Foreskin keratinocyte (primary cell): ENCODE measurements at places on chromosomes 6 and 20.

DNA sequence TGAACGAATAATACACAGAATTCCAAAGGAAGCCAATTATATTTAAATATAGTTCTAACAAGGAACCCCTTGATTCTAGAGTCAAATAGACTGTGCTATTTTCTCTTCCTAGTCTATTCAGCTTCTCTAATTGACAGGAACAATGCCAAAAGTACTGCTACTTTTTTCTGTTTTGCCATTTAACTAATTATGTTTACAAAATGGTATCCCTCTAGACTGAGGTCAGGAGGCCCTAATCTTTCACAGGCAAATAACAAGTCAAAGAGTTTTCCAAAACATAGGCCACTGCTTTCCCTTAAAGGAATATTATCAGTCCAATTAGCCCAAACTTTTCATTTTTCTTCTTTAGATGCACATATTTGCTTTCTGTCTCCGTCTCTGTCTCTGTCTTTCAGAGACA lies 539.3 kb downstream of the RFPL4B start:
- DNase-seq, result no peak

DNA sequence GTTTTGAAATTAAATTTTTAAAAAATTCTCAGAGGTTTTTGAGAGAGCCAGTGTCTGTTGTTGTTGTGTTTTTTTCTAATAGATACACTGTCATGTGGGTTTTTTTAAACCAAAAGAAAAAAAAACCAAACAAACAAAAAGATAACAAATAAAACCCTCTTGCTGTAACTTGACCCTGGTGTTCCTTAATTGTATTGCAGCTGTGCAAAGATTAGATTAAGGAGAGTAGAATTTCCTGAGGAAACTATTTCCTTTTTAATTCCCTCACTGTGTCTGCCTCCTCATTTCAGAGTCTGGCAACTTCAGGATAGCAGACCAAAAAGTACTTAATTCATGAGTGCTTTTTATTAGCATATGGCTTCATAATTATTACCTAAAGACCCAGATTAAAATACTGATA lies 281.9 kb downstream of the EPM2A start:
- DNase-seq, result peak; percentile 14

DNA sequence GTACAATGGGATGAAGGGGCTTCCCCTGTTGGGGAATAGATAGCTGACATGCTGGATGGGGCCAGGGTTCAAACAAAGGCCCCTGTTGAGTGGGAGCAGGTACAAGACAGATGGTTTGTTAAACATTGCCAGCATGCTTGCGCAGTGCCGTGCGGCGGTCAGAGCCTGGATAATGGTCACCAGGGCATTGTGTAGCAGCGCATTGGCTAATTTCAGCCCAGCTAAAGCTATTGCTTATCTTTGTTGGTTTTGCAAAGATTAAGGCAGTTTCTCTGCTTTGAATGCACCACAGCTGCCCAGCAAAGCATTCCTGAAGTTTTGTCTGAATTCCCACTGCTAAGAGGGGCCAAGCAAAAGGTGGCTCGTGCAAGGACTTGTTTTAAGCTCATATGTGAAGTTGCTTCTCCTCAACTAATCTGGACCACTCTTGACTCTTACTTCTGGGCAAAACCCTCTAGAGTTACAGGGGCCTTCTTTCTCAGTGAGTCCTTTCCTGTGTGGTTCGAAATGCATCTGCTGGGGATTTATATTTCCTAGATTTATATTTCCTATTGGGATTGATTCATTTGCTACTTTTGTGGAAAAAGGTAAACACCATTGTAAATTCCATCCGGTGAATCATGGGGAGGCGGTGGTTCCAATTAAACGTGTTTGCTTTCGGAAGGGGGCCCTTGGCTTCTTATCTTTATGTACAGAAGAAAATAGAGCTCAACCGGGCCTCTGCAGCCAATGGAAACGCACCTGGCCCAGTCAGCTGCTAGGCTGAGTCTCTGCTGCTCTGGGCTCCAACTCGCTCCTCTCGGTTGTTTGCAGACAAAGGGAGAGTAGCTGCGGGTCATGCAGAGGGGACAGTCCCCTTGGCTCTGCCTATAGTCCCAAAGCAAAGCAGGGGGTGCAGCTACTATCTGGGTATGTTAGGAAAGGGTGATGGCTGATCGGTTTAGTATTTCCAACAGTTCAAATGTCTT lies 72.1 kb downstream of the FOXA2 start:
- DNase-seq, result peak; percentile 9

- DNase-seq, result no peak
These were observed 27.4 kb downstream of the STX11 start for GRCh38 chr6:144177726-144178125.

DNA sequence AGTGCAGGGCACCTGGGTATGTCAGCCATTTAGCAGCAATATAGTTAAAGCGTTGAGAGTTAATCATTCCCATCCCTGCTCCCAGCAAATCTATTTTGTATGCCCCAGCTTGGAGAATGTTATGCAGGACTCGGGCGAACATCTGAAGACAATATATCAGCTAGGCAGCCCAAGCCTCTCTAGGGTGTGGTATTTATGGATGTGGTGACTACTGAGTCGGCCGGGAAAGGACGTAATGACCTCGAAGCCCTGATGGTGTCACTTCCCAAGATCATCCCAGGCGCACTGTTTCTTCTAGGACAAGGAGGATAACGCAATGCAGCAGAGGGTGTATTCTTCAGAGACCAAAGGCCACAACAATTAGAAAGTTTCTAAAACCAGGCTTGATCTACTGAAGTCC lies 63.6 kb upstream of the FAM184A start:
- no peak for DNase-seq

- no peak for DNase-seq
These were observed 396.5 kb downstream of the SMOC2 start for GRCh38 chr6:168837254-168838036.

GRCh38 chr6:67653561-67653960 lies 981.5 kb upstream of the ADGRB3 start:
- DNase-seq, result no peak

DNA sequence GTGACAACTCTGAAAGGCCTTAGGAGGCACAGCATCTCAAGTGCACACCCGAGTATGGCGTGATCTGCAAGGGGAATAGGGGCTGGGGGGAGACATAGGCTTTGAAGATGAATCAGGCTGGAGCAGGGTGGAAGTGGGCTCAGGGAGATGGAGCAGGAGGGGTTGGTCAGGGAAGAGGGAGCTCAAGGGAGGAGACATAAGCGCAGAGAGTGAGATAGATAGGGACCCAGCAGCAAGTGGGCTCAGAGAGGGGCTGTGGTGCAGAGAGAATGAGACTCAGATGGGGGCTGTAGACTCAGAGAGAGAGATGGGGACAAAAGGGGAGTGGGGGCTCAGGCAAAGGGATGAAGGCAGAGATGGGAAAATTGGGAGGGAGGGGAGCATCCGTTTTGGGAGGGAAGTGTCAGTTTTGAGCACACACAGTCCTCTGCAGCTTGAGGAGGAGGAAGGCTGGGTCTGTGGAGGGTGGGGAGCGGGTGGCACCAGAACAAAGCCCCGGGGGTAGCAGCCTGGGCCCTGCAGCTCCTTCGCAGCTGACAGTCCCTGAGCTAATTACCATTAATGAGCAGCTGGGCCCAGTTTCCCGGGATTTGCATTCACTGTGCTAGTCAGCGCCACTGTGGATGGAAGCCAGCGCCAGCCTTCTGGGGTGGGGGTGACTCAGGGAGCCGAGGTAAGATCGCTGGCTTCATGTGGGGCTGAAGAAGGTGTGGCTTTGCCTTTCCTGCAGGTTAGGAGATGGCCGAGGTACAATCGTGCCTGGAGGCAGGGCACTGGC lies 18.7 kb downstream of the SRXN1 start:
- no peak for DNase-seq

DNA sequence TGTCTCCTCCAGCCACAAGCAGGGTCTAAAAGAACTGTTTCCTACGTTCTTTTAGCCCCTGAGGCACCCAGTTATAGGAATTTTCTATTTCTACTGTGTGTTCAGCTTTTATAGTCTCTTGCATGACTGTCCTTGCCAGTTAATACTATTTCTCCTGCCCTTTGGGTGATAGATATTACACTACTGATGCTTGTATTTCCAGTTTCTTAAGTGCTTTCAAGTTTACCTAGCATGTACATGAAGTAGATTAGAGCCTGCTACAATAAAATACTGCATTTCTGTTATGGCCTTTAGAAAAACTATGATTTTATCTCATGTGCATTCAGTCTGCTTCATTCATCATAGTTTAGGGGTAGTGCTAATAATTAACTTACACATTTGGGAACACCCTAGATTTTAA lies 89.6 kb downstream of the FOXO3 start:
- DNase-seq, result no peak

GRCh38 chr6:150981095-150981494 lies 115.6 kb downstream of the MTHFD1L start:
- DNase-seq, result no peak

DNA sequence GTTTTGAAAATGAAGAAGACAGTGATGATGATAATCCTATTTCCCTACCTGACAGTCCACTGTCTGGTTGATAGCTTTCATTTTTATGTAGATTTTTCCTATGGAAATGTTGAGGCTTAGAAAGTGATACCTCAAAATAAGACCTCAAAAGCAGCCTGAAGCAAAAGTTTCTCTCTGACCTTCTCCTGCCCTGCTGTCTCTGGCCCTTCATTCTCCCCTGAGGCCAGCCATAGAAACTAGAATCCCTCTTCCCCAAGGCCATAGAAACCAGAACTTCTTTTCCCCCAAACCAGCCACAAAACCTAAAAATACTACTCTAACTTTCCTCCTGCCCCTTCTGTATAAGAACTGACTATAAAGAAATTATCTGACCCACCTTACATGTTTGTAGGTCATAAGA lies 52.6 kb upstream of the GCM1 start:
- DNase-seq, result no peak

- DNase-seq, result no peak
These were observed 184.4 kb upstream of the ZNF217 start for GRCh38 chr20:53778041-53778516.

DNA sequence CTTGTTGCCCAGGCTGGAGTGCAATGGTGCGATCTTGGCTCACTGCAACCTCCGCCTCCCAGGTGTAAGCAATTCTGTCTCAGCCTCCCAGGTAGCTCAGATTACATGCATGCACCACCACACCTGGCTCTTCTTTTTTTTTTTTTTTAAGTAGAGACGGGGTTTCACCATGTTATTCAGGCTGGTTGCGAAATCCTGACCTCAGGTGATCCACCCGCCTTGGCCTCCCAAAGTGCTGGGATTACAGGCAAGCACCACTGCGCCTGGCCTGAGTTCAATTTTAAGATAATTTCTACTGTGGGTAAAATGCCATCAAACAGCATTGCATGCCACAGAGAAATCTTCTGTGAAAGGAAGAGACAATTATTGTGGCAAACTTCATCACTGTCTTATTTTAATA lies 633.1 kb downstream of the KIF16B start:
- DNase-seq, result no peak

DNA sequence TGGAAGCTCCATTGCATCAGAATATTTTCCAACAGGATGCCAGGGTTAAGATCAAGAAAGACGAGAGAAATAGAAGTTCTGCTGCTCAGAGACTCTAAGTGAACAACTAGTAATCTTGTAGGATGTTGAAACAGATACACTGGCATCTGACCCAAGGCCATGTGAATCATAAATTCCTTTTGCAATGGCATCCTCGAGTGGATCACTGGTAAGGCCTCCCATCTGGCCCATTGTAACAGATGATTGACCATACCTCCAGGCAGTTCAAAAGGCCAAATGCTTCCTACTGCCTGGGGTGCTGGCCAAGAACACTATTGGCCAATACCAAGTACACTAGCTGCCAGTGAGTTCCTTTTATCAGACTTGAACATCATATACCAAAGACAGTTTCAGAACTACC lies 9.9 kb upstream of the SLC17A3 start:
- DNase-seq, result no peak

DNA sequence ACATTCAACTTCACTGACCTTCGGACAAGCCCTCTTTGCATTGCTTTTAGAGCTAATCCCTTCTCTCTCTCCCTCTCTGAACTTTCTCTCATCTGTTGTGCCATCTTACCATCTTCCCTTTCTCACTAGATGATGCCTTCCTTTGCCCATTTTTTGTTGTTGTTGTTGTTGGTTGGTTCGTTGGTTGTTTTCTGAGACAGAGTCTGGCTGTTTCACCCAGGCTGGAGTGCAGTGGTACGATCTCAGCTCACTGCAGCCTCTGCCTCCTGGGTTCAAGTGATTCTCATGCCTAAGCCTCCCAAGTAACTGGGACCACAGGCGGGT lies 18.8 kb downstream of the MAP3K5 start:
- no peak for DNase-seq

- DNase-seq, result no peak
These were observed 7.9 kb downstream of the ZC2HC1B start for GRCh38 chr6:143872201-143872600.

DNA sequence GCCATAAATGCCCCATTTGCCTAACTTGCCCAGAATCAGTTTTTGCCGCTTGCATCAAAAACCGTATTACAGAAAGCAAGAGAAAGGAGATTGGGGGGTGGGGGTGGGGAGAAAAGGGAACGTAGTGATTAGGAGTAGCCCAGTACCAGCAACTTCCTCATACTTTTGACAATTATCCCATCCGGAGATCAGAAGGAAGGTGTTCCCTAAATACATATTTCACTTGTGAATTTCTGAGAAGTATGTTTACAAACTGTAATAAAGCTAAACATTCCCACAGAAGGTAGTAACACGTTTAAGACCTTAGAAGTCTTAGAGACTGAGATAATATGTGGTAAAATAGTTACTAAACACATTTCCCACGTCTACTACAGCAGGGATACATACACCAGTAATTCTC lies 14.5 kb downstream of the PREP start:
- peak; percentile 45 for DNase-seq

- DNase-seq, result no peak
These were observed 270.5 kb upstream of the SUPT3H start for GRCh38 chr6:45648262-45648620.

DNA sequence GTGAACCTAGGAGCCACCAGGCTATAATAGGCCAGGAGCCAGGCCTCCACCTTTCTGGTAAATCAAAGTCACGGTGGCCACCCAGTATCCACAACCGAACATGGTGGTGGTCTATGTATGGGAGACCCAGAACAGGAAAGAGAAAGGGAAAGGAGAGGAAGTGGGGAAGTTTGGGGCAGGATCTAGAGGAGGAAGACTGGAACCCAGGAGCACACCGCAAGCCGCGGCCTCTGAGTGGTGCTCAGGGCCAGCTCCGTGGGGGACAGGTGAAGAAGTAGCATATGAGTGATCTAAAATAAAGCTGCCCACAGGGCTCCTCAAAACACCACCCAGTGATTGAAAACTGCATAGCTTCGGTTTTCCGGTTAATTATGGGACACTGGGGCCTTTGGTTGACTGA lies 214.8 kb downstream of the ZDHHC14 start:
- DNase-seq, result no peak

DNA sequence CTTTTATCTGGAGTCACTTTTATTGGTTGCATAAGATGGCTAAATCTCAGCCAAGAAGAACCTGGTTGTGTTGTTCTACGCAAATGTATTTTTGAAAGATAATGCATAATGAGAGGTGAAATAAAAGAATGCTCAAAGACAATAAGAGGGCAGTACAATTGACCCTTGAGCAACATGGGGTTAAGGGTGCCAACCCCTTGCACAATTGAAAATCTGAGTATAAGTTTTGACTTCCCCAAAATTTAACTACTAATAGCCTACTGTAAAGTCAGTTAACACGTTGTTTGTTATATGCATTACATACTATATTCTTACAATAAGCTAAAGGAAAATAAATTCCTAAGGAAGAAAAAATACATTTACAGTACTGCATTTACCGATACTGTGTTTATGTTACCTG lies 5.9 kb downstream of the RNF146 start:
- no peak for DNase-seq
